ENCODE measurements at places on chromosomes 2 and 18. TPM values are rescaled to one million over a fixed set of nuclear protein-coding genes. Genes with fewer than 3 reads are reported as not detected.
A peak's percentile ranks its signal among the peaks of the same experiment; 100 is the strongest.

DNA sequence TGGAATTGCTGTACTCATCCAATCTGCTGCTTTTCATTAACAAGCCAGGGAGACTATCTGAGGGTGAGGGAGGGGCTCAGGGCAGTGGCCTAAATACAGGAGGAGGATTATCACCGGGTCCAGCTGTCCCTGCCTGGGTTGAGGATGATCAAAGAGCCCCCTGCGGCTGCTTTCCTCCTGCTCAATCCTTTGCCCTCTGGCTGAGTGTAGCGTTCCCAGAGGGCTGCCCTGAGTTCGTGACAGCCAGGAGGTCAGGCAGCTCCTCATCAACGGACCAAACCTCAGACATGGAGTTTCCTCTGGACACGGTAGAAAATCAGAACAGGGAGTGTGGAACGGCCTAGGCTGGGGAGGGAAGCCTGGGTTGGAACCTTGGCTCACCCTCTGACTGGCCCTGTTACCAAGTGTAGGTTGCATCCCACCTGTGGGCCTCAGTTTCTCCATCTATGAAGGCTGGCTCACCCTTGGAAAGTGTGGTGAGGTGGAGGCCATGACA lies 23.5 kb downstream of the CIB4 start:
- no peak for DNase-seq

GRCh38 chr2:46299365-46300263 lies 2.4 kb downstream of the EPAS1 start:
- DNase-seq = peak; percentile 79

The NT5DC4 gene
- total RNA-seq = not detected

GRCh38 chr2:40244675-40245074 lies 207.2 kb downstream of the SLC8A1 start:
- peak; percentile 87 for DNase-seq

The FAM136A gene
- total RNA-seq = 81.3 TPM

The C2orf78 gene
- not detected for total RNA-seq

GRCh38 chr2:61949458-61949713 lies 43.9 kb downstream of the COMMD1 start:
- DNase-seq = no peak

The MAP3K19 gene
- total RNA-seq = not detected

DNA sequence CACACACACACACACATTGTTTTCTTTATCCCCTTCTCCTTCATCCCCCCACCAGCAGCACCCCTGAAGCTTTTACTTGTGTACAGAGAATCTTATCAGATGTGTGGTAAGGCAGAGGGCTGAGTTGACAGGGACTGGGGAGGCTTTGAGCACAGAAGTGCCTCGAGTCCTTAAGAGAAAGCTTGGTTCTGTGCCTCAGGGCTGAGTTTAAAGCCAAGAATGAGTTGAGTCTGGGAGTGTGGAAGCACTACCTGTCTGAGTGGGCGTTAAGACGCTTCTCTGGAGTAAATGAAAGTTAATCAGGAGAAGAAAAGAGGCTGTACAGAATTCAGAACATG lies 2.7 kb downstream of the ID2 start:
- DNase-seq = peak; percentile 72

The CFC1 gene
- 1.4 TPM for total RNA-seq

GRCh38 chr2:214902286-214902685 lies 92.8 kb upstream of the BARD1 start:
- no peak for DNase-seq

The TAF1B gene
- total RNA-seq = 36.2 TPM

- peak; percentile 65 for DNase-seq
These were observed 119.0 kb downstream of the ARL4C start for GRCh38 chr2:234377761-234378391.

The KLHL41 gene
- not detected for total RNA-seq

The GKN2 gene
- not detected for total RNA-seq

DNA sequence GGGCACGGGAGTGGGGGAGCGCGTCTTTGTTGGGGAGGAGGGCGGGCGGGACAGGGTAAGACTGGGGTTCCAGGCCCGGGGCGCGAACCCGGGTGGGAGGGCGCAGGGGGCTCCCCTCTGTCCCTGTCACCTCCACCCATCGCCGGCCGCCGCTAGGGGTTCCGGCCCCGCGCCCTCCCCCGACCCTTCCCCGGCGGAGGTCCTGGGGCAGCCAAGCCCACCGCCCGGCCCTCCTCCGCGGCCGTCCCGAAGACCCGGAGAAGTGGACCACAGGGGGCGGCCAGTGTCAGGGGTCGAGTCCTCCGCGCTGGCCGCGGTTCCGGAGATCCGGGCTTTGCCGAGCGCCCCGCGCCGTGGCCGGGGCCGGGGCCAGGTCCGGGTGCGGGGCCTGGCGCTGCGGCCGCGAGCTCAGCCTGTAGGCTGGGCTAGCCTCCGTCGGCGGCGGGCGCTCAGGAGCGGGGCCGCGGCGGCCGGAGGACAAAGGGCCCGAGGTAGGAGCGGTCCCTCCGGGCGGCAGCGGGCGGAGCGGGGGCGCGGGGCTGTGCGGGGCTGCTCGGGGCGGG lies 16.6 kb upstream of the E2F6 start:
- peak; percentile 94 for DNase-seq

DNA sequence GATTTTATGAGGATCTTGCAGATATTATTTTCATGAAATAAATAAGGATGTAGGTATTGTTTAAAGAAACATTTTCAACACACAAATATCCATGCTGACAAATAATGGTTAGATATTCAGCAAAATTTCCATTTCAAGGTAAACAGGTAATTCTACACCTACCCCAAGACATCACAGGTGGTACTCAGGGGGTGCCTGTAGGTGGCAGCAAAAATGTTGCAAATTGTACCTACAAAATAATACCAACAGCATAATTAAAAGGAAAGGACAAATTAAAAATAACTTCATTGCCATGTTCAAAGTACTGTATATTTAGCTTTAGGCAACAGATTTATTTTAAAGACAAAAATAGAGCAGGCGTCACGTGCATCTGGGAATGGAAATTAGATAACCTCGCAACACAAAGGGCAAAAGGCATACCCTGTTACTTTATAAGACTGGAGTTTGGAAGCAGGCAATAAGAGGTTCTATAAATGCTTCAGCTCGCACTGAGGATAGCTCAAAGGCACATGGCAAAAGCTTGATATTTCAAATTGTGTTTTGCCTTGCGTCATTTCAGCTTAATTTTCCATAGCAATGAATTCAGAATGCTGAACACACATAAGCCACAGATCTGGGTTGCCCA lies 630.5 kb downstream of the TDRD15 start:
- peak; percentile 69 for DNase-seq

The CMPK2 gene
- total RNA-seq = 2.4 TPM

The BOLL gene
- not detected for total RNA-seq
